Naive thymus-derived CD4-positive, alpha-beta T cell (primary cell): ENCODE measurements at places on chromosomes 11 and 22. TPM values are rescaled to one million over a fixed set of nuclear protein-coding genes. Genes with fewer than 3 reads are reported as not detected.

DNA sequence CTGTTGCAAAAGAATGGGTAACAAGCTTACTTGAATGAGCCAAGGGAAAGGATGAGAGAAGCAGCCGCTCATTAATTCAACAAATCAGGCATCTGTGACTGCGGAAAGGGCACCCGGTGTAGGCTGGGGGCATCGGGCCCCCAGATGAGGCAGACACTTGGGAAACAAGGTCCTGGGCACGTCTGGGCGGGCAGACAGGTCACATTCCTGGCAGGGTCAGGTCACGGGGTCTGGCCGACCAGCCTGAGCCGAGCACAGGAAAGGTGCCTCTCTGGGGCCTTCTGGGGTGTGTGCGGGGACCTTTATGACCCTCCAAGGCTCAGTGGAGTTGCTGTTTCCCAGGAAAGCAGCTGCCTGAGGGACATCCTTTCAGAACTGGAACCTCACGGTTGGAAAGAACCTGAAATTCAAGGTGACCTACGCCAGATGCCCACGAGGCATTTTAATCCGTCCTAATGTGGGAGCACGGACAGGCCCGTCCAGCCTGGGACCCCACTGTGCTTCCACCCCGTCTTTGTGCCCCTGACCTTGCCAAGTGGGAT, 57.1 kb downstream of the ST14 start:
- DNase-seq = no peak

DNA sequence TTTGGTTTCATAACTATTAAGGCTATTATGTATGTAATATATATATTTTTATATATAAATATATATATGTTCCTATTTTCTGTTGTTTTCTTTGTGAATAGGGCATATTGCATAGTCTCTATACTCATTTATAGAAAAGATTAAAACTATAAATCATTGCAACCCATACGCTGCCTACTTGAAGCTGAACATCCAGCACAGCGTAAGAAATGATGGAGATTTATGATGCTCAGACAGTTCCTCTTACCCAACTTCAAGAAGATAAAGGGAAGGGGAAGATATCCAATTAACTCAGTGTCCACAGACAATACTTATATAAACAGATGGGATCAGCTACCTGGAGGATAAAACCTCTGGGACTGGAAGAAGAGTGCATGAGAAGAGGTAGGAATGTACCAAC, 791.7 kb downstream of the FAM181B start:
- no peak for DNase-seq

DNA sequence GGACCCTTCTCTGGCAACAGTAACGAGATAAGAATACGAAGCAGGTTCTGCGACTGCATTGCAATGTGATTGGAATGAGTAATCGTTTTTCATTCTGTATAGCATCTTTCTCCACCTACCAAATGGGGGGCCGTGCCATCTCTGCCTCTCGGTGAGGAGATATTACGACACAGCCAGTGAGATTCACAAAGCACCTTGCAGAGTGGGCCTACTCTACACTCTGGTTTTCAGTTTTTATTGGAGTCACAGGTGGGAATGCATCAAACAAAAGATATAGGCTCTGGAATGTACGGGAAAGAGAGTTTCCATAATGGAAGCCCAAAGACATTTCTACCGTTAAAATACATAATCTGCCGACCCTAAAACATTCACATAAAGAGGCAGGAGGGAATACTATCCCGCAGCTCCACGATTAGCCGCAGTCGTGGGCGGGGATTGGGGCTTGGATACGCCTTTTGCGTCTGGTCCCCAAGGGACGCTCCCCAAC, 423 bp upstream of the RTN3 start:
- DNase-seq = no peak

- DNase-seq = no peak
Observed at GRCh38 chr11:124892750-124893454, 4.8 kb downstream of the ROBO4 start.

- no peak for DNase-seq
Observed at GRCh38 chr22:49892226-49892899, 25.9 kb downstream of the ALG12 start.

- no peak for DNase-seq
Observed at GRCh38 chr11:12029738-12030363, 21.4 kb upstream of the DKK3 start.

DNA sequence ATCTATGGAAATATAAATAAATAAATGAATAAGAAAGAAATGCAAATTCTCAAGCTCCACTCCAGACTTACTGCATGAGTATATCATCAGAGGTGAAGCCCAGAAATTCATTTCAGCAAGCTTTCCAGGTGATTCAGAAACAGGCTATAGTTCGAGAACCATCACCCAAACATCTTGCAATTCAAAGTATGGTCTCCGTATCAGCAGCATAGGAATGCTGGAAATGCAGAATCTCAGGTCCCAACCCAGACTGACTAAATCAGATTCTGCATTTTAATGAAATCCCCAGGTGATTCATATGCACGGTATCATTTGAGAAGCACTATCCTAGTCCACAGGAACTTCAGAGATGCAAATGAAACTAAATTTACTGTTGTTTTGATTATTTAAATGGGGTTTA, 95.3 kb downstream of the SERGEF start:
- DNase-seq = no peak

- no peak for DNase-seq
Observed at GRCh38 chr11:8111636-8112035, 30.6 kb downstream of the TUB start.

DNA sequence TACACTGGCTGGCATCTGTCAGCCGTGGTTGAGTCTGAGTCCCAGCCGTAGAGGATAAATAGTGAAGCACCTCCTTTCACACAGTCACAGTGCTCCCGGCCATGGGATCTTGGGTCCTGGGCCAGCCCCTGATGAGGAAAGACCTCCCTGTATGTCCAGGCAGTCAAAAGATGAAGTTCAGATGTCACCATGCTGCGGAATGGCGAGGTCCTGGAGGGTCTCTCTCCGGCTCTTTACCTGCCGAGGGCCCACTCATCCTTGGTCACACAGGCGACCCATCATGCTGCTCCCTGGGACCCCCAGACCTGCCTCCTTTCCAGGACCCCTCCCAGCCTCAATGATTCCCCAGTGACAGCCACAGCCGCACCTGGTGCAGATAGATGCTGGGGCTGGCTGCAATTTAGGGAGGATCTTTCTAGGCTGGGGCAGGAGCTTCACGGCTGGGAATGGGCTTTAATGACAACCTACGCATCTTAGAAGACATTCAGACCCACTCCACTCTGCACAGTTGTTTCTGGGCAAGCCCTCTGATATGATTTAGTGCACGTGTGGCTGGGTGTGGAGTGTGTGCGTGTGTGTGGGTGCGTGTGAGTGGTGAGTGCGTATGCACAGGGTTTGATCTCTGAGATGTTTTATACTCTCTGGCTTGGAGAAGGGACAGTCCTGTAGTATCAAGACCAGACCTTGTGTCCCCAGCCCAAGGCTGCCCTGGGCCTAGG, 79.7 kb downstream of the FBLN1 start:
- no peak for DNase-seq

DNA sequence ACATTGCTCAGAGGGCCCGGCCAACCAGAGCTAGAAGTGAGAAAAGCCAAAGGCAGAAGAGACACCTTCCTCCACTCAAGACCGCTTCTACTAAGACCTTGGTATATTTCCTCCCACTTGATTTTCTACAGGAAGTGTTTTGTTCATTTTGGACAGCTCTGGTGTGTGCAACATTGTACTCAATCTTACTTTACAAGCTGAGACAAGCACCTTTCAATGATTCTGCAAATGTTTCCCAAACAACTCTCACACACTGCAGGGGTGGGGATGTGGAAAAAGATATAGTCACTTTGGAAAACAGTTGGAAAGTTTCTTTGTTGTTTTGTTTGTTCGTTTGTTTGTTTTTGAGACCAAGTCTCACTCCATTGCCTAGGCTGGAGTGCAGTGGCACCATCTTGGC, 15.7 kb downstream of the MYO18B start:
- DNase-seq = no peak

DNA sequence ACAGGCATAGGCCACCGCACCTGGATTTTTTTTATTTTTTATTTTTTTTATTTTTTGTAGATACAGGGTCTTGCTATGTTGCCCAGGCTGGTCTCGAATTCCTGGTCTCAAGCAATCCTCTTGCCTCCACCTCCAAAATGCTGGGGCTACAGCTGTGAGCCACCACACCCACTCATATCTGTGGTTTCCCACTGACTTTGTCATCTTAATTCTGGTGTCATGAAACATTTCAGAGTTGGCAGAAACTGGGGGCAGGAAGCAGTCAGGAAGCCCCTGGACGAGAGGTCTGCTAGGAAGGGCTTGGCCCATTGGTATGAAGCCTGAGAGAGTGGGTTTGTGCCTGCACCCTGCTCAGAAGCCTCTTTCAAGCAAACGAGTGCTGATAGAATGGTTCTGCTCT, 49.1 kb downstream of the COMMD9 start:
- DNase-seq = no peak

The OR51E2 gene
- not detected for total RNA-seq

The EMID1 gene
- not detected for total RNA-seq

The METTL15 gene
- total RNA-seq = 14.9 and 15.7 TPM in 2 replicates

The SAC3D1 gene
- total RNA-seq = 18.2 and 18.3 TPM in 2 replicates

The PTGDR2 gene
- total RNA-seq = 4.5 TPM

The OR5AP2 gene
- not detected for total RNA-seq
